ENCODE measurements at places on chromosomes 5 and 9.
A peak's percentile ranks its signal among the peaks of the same experiment; 100 is the strongest.

DNA sequence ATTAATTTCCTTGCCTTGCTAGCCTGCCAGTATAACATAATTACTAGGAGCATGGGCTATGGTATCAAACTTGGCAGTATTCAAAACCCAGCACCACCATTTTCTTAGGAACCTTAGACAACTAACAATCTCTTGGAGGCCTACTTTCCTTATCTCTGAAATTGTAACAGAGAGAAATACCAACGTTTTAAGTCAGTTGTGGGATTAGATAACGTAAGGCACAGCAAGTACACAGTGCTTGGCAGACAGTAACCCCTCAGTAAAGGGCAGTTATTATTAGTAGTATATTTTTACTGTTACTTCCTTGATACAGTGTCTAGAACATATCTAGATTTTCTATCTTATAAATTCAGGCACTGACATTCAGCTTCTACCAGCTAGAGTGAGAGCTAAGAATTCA, 309.6 kb downstream of the ACTL7B start:
- no peak for DNase-seq

DNA sequence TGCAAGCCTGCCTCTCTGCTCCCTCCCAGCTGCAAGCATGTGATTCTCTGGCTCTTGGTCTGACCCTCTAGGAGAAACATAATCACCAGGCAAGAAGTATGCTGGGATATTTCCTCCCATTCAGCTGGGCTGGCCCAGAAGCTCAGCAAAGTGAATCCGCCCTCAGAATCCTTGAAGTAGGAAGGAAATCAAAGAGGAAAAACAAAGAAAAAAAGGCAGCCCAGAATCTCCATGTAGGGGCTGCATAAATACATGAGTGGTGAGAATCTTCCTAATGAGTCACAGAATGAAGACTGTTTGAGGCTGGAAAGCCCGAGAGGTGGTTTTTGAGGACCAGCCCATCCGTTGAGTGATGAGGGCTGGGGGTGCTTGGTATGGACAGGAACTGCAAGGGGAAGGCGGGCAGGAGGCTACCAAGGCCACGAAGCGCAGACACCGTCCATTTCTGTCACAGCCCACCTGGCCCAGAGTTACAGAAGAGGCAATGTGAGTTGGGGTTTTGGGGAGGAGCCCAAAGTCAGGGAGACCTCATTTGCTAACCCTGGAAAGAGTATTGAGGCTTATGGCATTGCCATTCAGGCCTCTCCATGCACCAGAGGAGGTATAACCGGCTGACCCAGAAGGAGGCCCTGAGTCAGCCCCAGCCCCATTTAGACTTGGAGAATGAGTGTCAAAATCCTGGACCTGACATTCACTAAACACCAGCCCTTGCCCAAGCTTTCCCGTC, 33.4 kb upstream of the TGFBR1 start:
- DNase-seq: no peak

- DNase-seq: no peak
Observed at GRCh38 chr9:71795097-71795813, 26.9 kb upstream of the CEMIP2 start.

DNA sequence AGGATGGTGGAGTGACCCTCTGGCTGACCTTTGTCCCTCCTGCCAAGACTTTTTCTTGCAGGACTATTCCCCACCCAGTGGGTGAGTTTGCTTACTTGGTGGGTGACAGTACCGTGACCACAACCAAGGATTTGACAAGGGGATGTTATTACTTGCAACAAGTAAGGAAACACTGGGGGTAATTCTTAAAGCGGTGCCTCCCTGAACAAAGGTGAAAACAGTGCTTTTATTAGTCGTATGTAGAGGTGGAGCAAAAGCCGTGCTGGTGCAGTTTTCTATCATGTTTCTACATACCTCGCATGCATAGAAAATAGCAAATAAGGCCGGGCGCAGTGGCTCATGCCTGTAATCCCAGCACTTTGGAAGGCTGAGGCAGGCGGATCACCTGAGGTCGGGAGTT, 41.0 kb upstream of the KDM4C start:
- no peak for DNase-seq

- DNase-seq: no peak
Observed at GRCh38 chr5:123178683-123179082, 89.6 kb downstream of the PRDM6 start.

GRCh38 chr5:179167871-179168451, 107.8 kb downstream of the ZNF354C start:
- DNase-seq: no peak

DNA sequence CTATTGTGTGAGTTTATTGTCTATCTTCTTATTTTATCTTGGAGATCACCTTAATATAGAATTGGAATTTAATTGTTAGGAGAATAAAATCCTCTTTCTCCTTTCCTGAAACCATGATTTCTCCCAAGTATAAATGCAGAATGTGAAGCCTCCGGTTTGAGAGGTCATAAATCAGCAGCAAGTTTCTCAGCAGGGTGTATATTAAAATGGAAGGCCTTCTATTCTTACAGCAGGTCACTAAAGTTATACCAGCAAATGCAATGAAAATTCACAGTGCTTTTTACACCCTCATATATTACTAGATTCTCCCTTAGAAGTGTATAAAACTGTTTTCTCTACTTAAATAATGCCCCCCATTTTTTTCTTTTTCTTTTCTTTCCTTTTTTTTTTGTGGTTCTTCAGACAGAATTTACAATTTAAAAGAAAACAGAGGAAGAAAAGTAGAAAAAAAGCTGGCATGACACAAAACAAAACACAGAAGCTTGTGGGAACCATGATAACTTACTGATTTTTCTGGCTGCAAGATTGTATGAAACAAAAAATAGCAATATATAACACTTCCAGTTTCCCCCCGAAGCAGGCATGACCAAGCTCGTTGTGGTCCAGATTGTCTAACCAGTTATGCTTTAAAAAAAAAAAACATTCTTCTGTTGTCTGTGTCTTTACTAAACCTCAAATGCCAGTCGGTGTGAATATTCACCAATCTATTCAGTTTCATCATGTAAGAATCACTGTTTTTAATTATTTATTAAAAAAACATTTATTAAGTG, 211.2 kb downstream of the RAB3C start:
- no peak for DNase-seq

- no peak for DNase-seq
Observed at GRCh38 chr9:27524236-27524635, at the start of gene IFNK. Gene IFNK, plus strand, starts transcription at chr9:27524290. Its CDS starts 47 bp downstream, at chr9:27524337.

DNA sequence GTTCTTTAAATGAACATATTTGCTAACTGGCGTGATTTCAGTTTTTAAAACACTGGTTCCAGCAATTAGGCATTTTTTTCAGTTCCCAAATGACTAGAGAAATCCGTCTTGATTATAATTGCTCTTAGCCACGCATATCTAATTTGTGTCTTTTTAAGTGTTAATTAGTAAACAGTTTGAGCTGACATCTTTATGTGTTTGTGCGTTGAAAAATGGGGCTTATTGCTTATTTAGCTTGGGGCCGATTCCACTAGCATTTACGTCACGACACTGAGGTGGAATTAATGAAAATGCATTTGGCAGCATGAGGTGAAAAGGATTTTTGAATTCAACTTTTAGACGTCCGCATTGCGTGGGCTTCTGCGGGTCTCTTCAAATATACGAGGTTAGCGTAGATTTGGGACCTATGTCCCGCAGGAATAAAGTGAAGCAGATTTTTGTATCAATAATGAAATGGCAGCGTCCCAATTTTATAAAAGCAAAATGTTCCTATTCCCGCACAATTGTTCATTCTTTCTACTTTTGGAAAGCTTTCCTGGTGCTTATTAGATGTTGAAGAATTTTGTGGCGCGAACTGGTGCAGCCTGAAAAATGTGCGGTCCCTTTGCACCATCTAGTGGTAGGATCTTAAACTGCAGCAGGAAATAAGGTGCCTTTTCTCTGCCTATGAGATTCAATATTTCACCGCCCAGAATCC, 122.7 kb upstream of the LMX1B start:
- peak; percentile 34 for DNase-seq

DNA sequence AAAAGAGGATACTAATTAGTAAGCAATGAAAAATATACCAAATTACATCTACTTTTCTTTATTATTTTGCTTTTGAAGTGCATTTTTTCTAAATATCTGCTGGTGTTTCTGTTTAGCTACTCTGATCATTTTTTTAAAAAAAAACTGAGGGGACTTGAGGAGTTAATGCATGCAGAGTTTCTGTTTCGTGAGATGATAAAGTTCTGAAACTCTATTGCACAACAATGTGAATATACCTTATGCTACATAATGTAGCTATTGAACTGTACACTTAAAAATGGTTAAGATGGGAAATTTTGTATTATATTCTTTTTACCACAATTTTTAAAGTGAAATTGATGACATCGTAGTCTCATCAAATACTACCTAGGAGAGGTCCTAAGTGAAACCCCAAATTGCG, 288.3 kb upstream of the NR4A3 start:
- no peak for DNase-seq

All from stimulated activated CD8-positive, alpha-beta memory T cell treated with anti-CD3 and anti-CD28 coated beads, Interleukin-2, amount 100 ng/mL, for 1 hour (primary cell).